ENCODE measurements at places on chromosomes 1 and 21.

- DNase-seq: no peak
Observed at GRCh38 chr21:17416139-17416538, 96.7 kb upstream of the CXADR start.

DNA sequence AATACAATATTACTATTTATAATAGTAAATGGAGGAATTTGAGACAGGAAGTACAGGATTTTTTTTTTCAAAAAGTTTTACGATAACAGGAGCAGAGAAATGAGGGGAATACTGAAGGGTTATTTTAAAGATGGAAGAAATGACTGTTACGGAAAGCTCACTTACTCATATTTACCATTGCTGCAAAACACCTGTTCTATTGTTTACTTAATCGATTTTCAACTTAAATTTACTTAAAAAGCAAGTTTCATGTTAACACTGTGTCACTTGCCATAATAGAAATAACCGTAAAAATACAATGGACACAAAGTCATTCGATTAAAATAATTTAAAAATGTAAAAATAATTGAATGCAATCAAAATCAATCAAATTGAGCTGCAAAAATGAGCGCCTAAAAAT, 3.4 kb upstream of the EXO1 start:
- DNase-seq: no peak

GRCh38 chr21:38468989-38469388, 29.3 kb downstream of the ERG start:
- DNase-seq: no peak

GRCh38 chr1:171226747-171227370, 21.4 kb upstream of the FMO1 start:
- DNase-seq: no peak

- no peak for DNase-seq
Observed at GRCh38 chr1:97074771-97075170, 353.2 kb downstream of the PTBP2 start.

DNA sequence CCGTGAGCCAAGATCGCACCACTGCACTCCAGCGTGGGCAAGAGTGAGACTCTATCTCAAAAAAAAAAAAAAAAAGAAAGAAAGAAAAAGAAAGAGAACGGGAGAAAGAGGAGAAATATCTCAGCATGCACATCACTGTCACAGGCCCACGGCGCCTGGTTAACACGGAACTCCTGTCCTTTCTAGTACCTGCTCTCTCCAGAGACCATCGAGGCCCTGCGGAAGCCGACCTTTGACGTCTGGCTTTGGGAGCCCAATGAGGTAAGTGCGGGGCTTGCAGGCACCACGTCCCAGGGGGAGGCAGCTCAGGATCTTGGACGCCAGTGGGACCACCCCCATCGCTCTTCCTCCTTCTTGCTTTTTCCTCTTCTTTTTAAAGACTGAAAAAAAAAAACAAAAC, 100.4 kb downstream of the PDE9A start:
- no peak for DNase-seq

DNA sequence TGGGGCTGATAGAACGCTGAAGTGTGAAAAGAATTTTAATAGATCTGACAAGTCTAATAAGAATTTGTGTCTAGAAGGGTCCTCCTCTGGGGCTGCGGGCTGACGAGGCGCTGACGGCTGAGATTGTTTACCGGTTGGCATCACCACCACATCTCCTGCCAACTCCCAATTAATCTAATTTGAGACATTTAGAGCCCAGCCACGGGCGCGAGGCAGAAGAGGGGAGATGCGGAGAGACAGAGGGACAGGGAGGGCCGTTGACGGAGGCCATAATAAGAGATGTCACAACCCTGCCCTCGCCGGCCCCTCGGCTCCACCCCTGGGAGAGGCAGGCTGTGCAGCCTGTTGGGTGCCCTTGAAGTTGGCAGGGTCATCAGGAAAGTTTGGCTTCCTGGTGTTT, 109.3 kb downstream of the PAX7 start:
- no peak for DNase-seq

DNA sequence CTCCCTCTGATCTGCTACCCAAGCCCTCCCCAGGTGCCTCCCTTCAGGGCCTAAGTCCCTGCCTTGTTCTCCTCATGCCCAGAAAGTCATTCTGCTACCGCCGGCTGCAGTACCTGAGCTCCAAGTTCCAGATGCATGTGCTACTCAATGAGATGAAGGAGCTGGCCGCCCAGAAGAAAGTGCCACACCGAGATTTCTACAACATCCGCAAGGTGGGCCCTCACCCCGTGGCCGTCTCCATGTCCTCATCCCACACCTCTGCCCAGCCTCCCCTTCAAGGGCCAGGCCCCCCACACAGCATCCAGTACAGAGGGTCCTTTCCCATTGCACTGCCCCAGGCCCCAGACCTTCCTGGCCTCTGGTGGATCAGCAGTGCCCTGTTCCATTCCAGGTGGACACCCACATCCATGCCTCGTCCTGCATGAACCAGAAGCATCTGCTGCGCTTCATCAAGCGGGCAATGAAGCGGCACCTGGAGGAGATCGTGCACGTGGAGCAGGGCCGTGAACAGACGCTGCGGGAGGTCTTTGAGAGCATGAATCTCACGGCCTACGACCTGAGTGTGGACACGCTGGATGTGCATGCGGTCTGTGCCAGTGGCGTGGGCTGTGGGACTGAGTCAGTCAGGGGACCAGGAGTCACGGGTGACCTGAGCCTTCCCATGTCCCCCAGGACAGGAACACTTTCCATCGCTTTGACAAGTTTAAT, 8.2 kb downstream of the AMPD2 start:
- DNase-seq: no peak

- peak; percentile 64 for DNase-seq
Observed at GRCh38 chr1:167501515-167502191, 16.7 kb downstream of the CD247 start.

GRCh38 chr1:90162216-90162615, 167.3 kb downstream of the ZNF326 start:
- DNase-seq: no peak

DNA sequence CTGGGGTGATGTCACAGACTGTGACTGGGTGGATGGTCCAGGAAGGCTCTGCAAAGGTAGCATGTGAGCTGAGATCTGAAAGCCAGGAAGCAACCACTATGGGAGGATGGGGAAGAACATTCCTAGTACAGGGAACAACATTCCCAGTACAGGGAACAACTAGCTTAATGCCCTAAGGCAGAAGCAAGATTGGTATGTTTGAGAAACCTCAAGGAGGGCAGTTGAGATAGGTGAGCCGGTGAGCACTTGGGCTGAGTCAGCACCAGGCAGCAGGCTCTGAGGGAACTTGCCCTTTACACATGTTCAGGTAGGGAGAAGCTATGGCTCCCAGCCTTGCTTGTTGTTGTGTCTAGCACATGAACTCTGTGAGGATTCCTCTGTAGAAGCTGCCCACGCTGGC, 24.2 kb upstream of the CACNA1E start:
- no peak for DNase-seq

DNA sequence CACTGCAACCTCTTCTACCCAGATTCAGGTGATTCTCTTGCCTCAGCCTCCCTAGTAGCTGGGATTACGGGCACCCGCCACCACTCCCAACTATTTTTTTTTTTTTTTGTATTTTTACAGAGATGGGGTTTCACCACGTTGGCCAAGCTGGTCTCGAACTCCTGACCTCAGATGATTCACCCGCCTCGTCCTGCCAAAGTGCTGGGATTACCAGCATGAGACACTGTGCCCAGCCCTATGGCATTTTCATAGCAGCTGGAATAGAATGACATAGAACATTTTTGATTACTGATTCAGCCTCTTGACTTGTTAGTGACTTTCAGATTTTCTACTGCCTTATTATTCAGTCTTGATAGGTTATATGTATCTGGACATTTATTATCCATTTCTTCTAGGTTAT, 1046.2 kb downstream of the AMY1C start:
- DNase-seq: no peak

GRCh38 chr1:119632841-119633240, 15.2 kb downstream of the ZNF697 start:
- no peak for DNase-seq

- DNase-seq: no peak
Observed at GRCh38 chr1:15205586-15206346, 41.3 kb upstream of the FHAD1 start.

- DNase-seq: no peak
Observed at GRCh38 chr1:226973371-226973897, 33.3 kb downstream of the COQ8A start.

GRCh38 chr1:147225193-147225730, at the start of gene FMO5:
Gene FMO5 (minus strand): TSS chr1:147225339. CDS start chr1:147225029, 310 bp downstream.
- no peak for DNase-seq

GRCh38 chr1:37954316-37954971, 7.6 kb upstream of the INPP5B start:
- no peak for DNase-seq

- no peak for DNase-seq
Observed at GRCh38 chr1:154791292-154792166, 78.6 kb downstream of the KCNN3 start.

- no peak for DNase-seq
Observed at GRCh38 chr21:16454399-16454798, 724.6 kb downstream of the USP25 start.

DNA sequence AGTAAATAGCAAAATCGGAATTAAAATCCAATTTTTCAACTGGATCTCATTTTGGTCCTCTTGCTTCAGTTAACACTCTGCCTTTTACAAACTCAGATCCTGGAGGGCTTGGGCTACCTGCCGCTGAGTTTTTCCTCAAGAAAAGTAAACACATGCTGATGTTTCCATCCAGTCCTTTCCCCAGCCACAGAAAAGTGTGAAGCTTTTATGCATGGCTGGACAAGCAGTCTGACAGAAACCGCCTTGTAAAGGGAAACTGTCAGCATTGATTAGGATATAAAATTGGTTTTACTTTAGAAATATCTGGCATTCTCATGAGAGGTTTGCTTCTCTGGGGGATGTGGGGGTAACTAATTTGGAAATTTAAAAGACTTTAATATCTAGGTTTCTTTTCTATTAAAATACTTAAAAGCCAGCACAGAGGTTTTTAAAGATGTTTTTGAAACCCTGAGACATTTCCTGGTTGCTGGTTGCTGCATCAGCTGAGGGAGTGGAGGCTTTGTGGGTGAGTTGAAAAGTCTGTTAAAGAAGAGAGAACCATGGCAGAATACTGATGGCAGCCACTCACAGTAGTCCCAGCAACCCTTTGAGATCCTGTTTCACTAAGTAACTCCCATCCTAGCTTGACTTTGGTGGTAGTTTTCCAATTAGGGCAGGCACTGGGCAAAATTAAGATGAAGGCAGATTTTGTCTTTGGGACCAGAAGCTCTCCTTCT, 238.3 kb downstream of the PAPPA2 start:
- no peak for DNase-seq

DNA sequence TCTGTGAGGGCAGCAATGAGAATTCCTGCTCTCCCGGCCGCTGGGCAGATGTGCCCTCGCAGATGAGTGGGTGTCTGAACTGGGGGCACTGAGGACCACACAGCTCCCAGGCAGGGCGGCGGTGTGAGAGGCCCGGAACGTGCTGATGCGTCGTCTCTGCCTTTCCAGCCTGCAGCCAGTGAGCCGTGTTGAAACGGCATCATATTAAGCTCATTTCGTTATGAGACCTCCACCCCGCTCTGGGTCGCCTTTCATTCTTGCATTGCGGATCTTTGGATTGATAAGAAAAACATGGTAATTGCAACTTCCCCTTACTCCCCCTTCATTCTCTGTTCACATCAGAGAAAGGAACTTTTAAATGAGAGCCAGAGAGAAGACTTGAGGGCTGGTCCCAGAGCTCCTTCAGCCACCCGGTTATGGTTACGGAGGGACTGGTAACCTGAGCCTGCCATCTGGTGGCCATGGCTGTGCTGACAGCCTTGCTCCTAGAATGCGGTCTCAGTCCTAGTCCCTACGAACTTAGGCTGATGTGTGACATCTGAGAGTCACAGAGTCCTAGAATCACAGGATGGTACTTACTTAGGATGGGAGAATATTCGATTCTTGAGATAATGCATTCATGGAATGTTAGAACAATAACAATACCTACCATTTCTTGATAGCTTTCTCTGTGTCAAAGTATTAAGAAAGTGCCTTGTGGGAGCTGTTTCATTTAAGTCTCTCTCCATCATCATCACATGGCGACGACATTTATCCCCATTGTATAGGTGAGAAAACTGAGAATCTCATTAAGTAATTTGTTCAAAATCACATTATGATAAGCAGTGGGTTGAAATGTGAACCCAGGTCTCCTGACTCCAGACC, 271.0 kb downstream of the TRABD2B start:
- no peak for DNase-seq

DNA sequence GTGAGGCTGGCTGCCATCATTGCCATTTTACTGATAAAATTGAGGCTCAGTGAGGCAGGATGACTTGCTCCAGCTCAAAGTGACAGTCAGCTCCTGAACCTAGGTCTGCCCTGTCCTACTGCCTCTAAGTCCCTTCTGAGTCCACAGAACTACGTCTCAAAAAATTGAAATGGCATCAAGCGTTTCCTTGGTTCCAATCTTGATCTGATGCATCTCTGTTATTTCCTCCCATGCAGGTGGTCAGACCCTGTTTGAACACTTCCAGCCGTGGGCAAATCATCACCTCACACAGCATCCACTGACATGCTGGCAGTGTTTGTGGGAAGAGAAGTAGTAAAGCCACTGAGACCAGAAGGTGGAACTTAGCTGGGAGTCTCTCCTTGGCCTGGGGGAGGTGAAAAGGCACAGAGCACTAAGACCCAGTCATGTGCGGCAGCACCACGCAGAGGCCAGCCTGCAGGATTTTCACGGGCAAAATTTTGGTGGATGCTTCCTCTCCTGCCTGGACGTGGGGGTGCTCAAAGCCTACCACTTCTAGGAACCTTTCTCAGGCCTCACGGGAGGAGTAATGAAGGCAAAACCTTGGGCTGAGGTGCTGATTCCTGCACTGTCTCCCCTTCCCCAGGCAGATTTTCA, 7.8 kb upstream of the CPLANE2 start:
- no peak for DNase-seq

- no peak for DNase-seq
Observed at GRCh38 chr1:170970256-170970655, 34.9 kb downstream of the MROH9 start.

GRCh38 chr1:67441183-67441582, 11.0 kb upstream of the SERBP1 start:
- DNase-seq: no peak

DNA sequence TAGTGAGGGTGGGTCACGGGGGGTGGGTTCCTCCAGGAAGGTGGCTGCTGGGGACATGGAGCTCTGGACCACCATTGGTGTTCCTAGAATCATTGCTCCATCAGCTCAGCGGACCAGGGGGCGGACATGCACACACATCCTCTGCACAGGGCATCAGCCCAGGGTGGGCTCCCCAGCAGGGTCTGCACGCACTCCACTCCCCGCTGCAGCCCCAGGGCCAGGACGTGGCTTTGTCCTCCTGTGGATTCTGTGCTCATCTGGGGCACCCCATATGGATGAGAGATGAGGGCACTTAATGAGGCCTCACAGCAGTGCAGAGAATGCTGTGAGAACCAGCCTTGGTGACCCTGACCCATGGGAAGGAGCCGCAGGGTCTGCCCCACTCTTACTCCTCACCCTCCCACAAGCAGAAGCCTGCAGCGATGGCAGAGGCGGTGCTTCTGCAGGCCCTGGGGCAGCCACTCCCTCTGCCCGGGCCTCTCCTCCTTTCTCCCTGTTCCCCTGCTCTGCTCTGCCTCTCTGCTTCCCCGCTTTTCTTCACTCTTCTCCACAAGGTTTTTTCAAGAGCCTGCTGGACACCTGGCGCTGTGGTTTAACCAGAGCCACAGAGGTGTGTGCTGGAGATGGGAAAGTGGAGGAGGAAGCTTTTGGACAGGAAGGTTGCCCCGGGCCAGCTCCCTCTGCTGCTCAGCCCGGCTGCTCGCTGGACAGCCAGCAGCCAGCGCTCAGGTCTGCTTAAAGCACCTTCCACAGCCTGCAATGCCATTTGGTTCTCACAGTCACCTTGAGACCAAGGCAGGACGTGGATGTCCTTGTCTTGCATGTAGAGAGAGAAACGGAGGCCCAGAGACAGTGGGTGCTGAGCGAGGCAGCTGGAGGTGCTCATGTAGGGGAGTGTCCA, 26.3 kb upstream of the PCBP3 start:
- DNase-seq: no peak

Data from vagina (tissue), 2 donors.